ENCODE measurements at places on chromosomes 2 and 18.

DNA sequence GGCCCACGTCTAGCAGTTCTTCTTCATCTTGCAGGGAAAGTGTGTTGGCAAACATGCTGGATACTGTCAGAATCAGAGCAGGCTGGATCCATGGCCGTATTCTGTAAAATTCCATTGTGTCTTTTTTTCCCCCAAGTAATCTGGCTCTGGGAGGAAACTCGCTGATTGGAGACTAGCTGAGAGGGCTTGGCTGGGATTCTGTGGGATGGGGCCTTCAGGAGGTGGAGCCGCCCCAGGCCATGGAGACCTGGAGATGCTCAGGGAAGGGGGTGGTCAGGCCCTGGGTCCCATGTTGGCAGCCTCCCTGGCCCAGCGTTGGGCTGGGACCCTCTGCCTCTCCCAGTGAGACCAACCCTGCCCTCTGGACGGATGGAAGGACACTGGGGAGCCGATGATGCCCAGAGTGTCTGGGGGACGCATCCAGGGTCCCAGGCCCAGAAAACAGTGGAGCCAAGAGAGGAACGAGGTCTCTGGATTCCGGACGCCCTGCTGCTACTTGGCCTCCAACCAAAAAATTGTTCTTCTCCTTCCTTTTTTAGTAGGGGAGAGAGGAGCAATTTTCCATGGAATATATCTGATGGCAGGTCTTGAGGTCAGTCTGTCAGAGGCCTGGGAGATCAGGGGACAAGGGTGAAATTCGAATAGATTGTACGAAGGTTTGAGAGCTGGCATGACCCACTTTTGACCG is 114.5 kb downstream of the AGAP1 start:
- DNase-seq = no peak

DNA sequence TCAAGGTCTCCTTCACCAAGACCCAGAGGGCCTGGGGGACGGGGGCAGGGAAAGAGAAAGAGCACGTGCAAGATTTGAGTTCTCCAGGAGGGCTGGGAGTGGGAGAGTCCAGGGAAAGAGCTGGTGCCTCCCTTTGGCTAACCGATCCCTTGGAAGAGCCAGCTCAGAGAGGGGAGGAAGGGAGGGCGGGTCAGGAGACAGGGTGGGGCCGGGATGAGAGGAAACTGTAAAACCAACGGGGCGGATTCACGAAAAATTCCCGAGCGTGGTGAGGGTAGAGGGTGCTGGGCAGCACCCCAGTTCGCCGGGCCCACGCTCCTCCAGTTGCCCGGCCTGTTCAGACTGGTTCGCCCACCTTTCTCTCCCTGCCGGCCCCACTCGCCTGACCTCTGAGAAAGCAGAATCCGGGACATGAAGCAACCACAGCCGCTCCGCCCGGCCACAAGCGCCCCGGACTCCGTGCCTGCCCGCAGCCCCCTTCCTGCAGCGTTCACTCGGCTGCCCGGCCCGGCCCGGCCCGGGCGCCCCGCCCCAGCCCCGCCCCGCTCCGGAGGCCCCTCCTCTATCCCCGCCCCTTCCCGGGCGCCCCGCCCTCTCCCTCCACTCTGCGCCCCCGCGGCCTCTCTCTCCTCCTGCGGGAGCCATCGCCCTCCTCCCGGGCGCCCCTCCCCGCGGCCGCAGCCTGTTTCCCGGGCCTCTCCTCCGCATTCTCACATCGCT is 230.9 kb upstream of the SMAD2 start:
- DNase-seq = peak; percentile 45

DNA sequence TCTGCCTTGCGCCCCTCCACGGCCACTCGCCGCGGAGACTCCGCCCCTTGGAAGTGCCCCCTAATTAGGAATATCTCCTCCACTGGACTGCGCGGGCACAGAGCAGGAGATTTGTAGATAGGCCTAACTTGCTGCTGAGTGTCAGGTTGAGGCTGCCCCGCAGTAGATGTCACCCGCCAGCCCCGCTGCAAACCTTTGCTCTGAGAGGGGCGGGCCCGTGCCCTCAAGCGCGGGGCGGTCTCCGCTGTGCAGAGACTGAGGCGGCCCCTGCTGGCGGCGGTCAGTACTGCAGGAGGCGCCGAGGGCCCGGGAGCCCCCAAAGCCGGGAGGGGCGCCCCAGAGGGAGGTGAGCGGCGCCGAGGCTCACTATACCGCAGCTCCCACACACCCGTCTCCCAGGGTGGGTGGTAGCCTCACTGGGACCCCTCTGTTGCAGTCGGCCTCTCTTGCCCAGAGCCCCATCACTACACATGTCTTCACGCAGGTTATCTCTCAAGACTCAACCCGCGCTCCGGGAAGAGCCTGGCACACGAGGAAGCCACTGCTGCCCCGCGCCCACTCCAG is 2.9 kb upstream of the NEURL3 start:
- peak; percentile 86 for DNase-seq

DNA sequence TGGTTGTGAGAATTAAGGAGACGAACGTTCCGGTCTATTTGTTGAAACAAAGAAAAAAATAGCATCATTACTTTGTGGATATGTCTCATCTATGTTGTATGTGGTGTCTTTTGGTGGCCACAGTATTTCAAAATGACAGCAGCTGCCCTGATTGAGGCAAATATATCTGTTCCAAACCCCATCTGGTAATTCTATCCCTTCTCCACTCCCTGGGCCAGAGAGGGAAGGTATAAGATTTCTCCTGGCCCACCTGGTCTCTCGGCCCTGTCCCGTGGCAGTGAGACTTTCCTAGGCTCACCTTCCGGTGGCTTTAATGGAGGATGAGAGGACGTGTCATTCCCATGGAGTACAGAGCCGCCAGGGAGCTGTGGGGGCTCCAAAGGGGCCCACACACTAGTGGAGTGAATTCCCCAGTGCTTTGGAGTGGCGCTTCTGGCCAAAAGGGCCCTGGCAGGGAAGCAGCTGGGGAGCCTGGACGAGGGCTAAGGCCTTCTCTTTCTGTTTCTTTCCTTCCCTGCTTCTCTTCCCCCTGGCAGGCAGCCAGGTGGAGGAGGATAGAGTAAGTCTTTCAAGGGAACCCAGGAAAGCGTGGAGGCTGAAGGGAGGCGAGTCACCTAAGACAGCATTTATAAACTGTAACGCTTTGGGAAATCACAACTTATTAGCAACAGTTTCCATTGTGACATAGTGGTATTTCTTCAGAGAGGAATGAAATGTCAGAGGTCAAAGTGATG is 5.6 kb downstream of the FOSL2 start:
- no peak for DNase-seq

GRCh38 chr2:67865917-67866316 is 196.9 kb downstream of the C1D start:
- no peak for DNase-seq

GRCh38 chr18:44679914-44680272 is 795 bp upstream of the SETBP1 start:
- DNase-seq = peak; percentile 7

DNA sequence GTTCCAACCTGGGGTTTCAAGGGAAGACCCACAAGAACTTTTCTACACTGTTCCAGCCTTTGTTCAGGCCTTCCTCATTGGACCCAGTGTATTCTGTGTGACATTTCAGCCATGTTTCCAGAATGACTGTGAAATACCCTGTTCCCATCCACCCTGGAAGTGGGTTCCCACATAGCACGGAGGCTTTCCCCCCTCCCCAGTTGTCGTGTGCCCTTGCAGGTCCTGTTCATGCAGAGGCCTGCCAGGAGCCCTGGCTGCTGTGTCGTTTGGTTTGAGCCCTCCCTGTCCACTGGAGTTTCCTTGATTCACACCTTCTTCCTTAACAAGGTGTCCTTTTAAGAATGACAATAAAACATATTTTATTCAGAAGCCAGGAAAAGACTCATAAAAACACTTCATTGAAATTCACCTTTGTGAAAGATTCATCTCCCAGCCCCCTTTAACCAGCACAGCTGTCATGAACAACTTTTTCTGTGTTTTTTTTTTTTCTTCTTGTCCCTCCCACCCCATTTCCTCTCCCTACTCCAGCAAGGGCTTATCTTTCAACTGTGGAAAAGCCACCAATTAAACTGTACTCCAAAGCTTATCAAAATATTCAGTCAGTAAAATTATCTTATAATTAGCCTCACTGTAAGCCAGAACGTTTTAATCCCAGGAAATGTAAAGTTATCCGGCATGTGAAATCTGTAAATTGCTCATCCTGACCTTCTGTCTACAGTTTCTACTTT is 106.4 kb downstream of the ACOXL start:
- no peak for DNase-seq

GRCh38 chr18:39846265-39846664 is 2108.8 kb upstream of the PIK3C3 start:
- no peak for DNase-seq

- DNase-seq = no peak
These were observed 56.4 kb upstream of the KCNG2 start for GRCh38 chr18:79741362-79741700.

All from activated CD4-positive, alpha-beta T cell treated with anti-CD3 and anti-CD28 coated beads, Interleukin-2, amount 50 U/mL, for 24 hours (primary cell).